ENCODE measurements at places on chromosomes 1 and 21.
A peak's percentile ranks its signal among the peaks of the same experiment; 100 is the strongest.

GRCh38 chr1:86788300-86789206 is 84.2 kb downstream of the SH3GLB1 start:
- peaks cover 7% of the 10 kb centered on the region for H3K4me1 ChIP-seq
- no peak for DNase-seq
- H3K27me3 ChIP-seq = no peaks in the 10 kb centered on the region
- no peak overlapping the region for H3K4me3 ChIP-seq

- DNase-seq = no peak
- no peaks in the 10 kb centered on the region for H3K27me3 ChIP-seq
- no peak overlapping the region for H3K27ac ChIP-seq
- H3K4me1 ChIP-seq = peaks cover 5% of the 10 kb centered on the region
- no peak overlapping the region for H3K4me3 ChIP-seq
Measured at GRCh38 chr1:81407000-81407821, 393.5 kb upstream of the ADGRL2 start.

DNA sequence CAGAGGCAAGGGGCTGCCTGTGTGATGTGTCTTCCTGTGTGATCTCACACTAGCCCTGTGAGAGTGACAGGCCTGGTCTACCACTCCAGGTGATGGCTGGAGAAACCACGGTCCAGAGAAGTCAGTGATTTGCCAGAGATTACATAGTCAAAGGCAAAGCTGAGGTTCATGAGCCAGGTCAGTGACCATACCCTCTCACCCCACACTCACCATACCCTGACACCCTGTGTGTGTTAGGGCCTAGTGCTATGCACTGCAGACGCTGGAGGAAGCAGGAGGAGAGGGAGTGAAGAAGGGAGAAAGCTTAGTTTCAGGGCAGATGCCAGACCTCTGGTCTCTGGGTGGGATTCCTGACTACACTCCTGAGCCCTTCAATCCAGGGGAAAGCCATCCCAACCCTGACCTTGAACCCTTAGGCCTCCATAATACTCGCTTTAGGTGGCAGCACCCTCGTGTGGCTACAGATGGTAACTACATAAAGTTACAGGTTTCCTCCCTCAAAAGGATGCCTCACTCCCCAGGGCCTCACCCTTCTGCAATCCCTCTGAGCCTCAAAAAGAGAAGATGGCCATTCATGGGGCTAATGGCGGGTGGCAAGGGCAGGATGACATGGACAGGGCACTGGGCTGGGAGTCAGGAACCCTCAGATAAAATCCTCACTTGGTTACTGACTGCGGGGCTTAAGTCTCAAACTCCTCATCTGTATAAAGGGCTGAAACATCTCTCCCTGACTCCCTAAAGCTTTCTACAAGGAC is 20.8 kb upstream of the SDC3 start:
- no peaks in the 10 kb centered on the region for H3K27me3 ChIP-seq
- H3K4me3 ChIP-seq = no peak overlapping the region
- no peak overlapping the region for H3K27ac ChIP-seq
- H3K36me3 ChIP-seq = peaks cover 5% of the 10 kb centered on the region
- H3K4me1 ChIP-seq = no peaks in the 10 kb centered on the region
- DNase-seq = peak; percentile 77

DNA sequence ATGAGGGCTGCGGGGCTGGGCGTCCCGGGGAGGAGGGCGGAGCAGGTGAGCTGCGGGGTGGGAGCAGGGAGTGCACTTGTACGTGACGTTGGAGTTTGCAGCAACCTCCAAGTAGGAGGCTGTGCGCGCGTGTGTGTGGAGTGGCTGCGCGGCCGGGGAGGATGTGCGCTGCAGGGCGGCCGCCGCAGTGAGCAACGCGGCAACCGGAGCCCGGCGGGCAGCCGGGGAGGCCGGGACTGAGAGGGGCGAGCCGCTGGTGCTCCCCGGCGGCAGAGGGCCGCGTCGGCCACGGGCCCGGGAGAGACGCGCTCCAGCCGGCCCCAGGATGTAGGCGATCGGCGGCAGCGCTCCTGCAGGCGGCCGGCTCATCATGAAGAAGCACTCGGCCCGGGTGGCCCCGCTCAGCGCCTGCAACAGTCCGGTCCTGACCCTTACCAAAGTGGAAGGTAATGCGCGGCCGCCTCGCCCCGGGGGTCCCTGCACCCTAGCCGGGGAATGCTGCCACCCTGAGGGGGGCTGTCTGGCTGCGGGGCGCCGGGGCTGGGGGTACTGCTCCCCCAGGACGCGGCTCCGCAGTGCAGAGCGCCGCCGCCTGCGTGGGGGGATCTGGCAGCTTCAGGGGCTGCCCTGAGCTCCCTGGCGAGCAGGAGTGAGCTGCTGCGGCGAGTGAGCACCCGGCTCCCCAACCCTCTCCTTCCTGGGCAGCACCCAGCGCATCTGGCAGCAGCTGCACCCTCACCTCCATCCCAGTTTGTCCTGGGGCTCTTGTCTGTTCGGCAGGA is 158.9 kb upstream of the COA6 start:
- H3K36me3 ChIP-seq = no peaks in the 10 kb centered on the region
- peak overlapping the region; percentile 65 for H3K4me3 ChIP-seq
- H3K27ac ChIP-seq = no peak overlapping the region

GRCh38 chr1:7150724-7151280 is 365.5 kb downstream of the CAMTA1 start:
- H3K27me3 ChIP-seq = no peaks in the 10 kb centered on the region
- peaks cover 3% of the 10 kb centered on the region for H3K4me1 ChIP-seq
- no peak overlapping the region for H3K27ac ChIP-seq
- no peak for DNase-seq
